A549 treated with GW870086 at 1 μM for 4 hours (cell line): ENCODE measurements at places on chromosomes 3 and 15. TPM values are rescaled to one million over a fixed set of nuclear protein-coding genes. Genes with fewer than 3 reads are reported as not detected.

The BCL6 gene
- total RNA-seq, result 6.6 to 10.1 TPM (median 9.5 TPM) in 5 replicates

The CAPN3 gene
- total RNA-seq, result 0.15 to 0.35 TPM (median 0.30 TPM) in 4 of 5 replicates, not detected in the other

The IL12A gene
- total RNA-seq, result 0.61 to 1.2 TPM (median 0.98 TPM) in 5 replicates

The AQP9 gene
- total RNA-seq, result not detected in 5 replicates

The RARB gene
- total RNA-seq, result 5.1 to 8.9 TPM (median 7.6 TPM) in 5 replicates

The HYAL1 gene
- total RNA-seq, result 0.45 to 0.70 TPM (median 0.56 TPM) in 5 replicates

The SEMA4B gene
- 66.5 to 111 TPM (median 100 TPM) in 5 replicates for total RNA-seq

The SLC24A1 gene
- total RNA-seq, result 2.2 to 5.0 TPM (median 4.1 TPM) in 5 replicates

The GPR149 gene
- total RNA-seq, result not detected in 5 replicates

The CHRNA7 gene
- 3.8 to 5.2 TPM (median 4.5 TPM) in 5 replicates for total RNA-seq

The CLEC3B gene
- 0.27 TPM in 1 of 5 replicates, not detected in the others for total RNA-seq

The C15orf62 gene
- total RNA-seq, result 0.07 to 0.09 TPM in 2 of 5 replicates, not detected in the others

The ITGA11 gene
- total RNA-seq, result 2.7 to 7.0 TPM (median 4.8 TPM) in 5 replicates
